ENCODE measurements at places on chromosomes 16 and 17. TPM values are rescaled to one million over a fixed set of nuclear protein-coding genes. Genes with fewer than 3 reads are reported as not detected.

DNA sequence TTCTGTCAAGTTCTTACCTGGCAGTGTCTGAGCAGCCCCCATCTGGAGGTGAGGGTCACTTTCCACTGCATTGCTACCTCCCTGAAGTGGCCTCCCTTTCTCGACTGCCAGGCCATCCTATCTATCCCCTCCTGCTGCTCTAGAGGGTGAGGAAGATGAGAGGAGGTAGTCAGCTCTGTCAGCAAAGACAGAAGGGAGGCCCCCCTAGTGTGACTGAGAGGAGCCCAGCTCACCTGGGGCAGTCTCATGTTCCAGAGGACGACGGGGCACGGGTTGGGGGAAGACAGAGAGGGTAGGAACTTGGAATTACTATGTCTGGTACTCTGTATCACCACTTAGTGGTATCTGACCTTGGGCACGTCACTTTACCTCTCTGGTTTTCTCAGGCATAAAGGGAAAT, 22.0 kb downstream of the MYO19 start:
- DNase-seq = no peak

The NEUROD2 gene
- polyA plus RNA-seq = 0.05 TPM

GRCh38 chr17:58918884-58919283, 163.2 kb downstream of the PPM1E start:
- no peak for DNase-seq

- DNase-seq = no peak
Measured at GRCh38 chr16:7382521-7382920, 49.9 kb downstream of the RBFOX1 start.

DNA sequence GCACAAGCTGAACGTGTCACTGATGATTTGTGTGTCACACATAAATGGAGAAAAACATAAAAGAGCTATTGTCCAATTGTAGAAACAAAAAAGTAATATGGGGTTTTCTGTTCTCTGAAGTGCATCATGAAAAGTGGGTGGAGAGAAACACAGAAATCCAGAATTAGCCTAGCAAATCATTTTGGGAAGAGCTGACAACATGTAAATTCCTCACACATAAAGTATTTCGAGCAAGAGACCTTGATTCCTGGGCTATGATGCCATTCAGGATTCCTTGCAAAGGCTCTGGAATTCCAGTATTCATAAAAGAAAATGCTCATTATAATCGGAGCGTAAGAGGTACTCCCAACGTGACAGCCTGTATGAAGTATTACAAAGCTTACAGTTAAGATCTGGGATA, 1.1 kb downstream of the DCUN1D3 start:
- DNase-seq = no peak

DNA sequence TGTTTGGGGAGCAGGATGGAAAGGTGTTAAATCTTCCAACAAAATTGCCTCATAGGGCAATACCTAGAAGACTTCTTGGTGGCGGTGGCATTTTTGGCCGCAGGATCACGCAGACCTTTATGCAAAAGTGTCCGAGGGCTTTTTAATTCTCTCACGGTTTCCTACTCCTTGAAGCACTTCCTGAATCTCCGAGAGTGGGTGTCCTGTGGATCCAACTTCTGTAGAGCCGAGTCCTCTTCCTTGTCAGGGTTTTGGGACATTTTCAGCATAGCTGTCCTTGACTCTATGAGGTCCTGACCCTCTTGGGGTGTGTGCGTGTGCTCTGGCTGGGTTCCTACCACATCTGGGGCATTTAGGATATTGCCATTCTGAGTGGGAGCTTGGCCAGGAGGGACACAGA, 31.7 kb downstream of the IL21R start:
- no peak for DNase-seq

GRCh38 chr16:78122774-78123315, 23.4 kb downstream of the WWOX start:
- no peak for DNase-seq

DNA sequence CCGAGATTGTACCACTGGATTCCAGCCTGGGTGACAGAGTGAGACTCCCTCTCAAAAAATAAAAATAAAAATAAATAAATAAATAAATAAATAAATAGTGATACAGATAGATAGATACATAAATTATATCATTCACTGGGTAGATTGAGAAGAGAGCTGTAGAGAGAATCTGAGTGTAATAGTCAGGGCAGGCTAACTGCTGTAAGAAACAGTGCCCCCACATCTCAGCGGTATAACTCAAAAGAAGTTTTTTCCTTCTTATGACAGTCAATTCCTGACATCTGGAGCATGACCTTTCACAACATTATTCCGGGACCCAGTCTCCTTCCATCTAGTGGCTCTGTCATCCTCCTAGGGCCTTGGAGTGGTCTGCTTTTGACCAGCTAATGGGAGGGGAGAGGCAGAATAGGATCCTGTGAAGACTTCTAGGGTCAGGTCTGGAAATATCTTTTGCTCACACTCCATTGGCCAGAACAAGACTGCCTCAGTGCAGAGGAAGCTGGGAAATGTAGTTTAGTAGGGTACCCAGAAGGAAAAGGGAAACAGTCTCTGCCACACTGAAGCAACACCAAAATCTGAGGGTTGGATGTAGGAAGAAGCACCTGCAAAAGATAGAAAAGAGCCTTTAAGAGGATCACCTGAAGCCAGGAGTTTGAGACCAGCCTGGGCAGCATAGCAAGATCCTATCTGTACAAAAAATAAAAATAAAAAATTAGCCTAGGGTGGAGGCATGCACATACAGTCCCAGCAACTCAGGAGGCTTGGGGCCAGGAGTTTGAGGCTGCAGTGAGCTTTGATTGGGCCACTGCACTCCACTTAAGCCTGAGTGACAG, 3.0 kb upstream of the QPRT start:
- DNase-seq = no peak

The DRC3 gene
- 8.3 TPM for polyA plus RNA-seq

DNA sequence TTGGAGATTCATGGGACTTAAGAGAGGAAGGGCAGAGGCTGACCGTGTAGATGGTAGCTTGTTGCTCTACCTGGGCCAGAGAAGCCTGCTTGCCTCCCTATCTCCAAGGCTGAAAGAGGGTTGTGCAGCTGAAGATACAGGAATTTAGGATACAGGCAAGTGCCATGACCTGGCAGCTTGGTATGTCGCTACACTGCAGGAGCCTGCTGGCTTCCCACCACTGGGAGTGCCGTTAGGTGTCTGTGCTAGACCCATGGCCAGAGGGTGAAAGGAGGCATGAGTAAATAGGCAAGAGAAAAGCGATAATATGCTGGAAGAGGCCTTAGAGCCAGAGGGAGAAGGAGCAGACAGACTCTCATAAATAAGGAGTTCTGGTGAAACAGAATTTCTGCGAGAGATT, 10.6 kb downstream of the NAA60 start:
- DNase-seq = no peak

GRCh38 chr16:14300705-14301168, 229.6 kb downstream of the MRTFB start:
- DNase-seq = peak; percentile 73

The ICAM2 gene
- 28.6 TPM for polyA plus RNA-seq

- no peak for DNase-seq
Measured at GRCh38 chr17:81295676-81296381, 722 bp upstream of the SLC38A10 start.

Data from hindlimb muscle (tissue), 1 donor.